ENCODE measurements at places on chromosomes 6 and 20. TPM values are rescaled to one million over a fixed set of nuclear protein-coding genes. Genes with fewer than 3 reads are reported as not detected.

Gene ANKRD66
- total RNA-seq, result not detected

Gene TSPO2
- not detected for total RNA-seq

Gene PGC
- not detected for total RNA-seq

Gene SCRT2
- total RNA-seq, result not detected

Gene FOXC1
- total RNA-seq, result not detected

Gene LPA
- total RNA-seq, result not detected

- H3K4me3 ChIP-seq, result no peak overlapping the region
- H3K27ac ChIP-seq, result no peak overlapping the region
- no peaks in the 10 kb centered on the region for H3K27me3 ChIP-seq
- H3K36me3 ChIP-seq, result no peaks in the 10 kb centered on the region
- no peak for DNase-seq
Measured at GRCh38 chr6:1143655-1144054, 168.2 kb upstream of the FOXQ1 start.

GRCh38 chr20:16451001-16451400, 122.2 kb downstream of the KIF16B start:
- DNase-seq, result no peak
- no peak overlapping the region for H3K27ac ChIP-seq
- no peaks in the 10 kb centered on the region for H3K27me3 ChIP-seq
- H3K4me3 ChIP-seq, result no peak overlapping the region
- no peaks in the 10 kb centered on the region for H3K36me3 ChIP-seq

GRCh38 chr6:104813552-104813951, 46.2 kb downstream of the HACE1 start:
- H3K36me3 ChIP-seq, result no peaks in the 10 kb centered on the region
- no peak for DNase-seq
- H3K4me3 ChIP-seq, result no peak overlapping the region
- H3K27ac ChIP-seq, result no peak overlapping the region
- H3K4me1 ChIP-seq, result peaks cover 16% of the 10 kb centered on the region

GRCh38 chr6:114740547-114740946, 397.7 kb upstream of the HS3ST5 start:
- DNase-seq, result no peak
- no peaks in the 10 kb centered on the region for H3K36me3 ChIP-seq
- H3K27me3 ChIP-seq, result no peaks in the 10 kb centered on the region
- no peaks in the 10 kb centered on the region for H3K4me1 ChIP-seq

- no peaks in the 10 kb centered on the region for H3K36me3 ChIP-seq
- H3K27me3 ChIP-seq, result peaks cover 4% of the 10 kb centered on the region
- H3K27ac ChIP-seq, result no peak overlapping the region
Measured at GRCh38 chr20:57080796-57081195, 185.6 kb downstream of the BMP7 start.

DNA sequence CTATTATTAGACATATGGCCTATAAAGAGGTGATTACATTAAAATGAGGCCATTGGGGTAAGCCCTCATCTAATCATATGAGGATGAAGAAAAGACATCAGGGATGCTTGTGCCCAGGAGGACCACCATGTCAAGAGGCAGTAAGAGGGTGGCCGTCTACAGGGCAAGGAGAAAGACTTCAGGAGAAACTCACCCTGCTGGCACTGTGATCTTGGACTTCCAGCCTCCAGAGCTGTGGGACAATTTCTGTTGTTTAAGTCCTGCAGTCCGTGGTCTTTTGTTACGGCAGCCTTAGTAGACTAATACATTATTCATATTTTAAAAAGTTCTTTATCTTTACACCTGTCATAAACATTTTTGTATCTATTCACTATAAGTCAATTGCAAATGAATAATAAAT, 290.0 kb downstream of the PRL start:
- H3K27ac ChIP-seq, result no peak overlapping the region
- H3K4me1 ChIP-seq, result no peaks in the 10 kb centered on the region

GRCh38 chr6:37218061-37218460, 39.5 kb upstream of the TBC1D22B start:
- DNase-seq, result no peak
- H3K4me1 ChIP-seq, result peaks cover 13% of the 10 kb centered on the region
- H3K27me3 ChIP-seq, result no peaks in the 10 kb centered on the region
- H3K4me3 ChIP-seq, result no peak overlapping the region
- H3K27ac ChIP-seq, result no peak overlapping the region

DNA sequence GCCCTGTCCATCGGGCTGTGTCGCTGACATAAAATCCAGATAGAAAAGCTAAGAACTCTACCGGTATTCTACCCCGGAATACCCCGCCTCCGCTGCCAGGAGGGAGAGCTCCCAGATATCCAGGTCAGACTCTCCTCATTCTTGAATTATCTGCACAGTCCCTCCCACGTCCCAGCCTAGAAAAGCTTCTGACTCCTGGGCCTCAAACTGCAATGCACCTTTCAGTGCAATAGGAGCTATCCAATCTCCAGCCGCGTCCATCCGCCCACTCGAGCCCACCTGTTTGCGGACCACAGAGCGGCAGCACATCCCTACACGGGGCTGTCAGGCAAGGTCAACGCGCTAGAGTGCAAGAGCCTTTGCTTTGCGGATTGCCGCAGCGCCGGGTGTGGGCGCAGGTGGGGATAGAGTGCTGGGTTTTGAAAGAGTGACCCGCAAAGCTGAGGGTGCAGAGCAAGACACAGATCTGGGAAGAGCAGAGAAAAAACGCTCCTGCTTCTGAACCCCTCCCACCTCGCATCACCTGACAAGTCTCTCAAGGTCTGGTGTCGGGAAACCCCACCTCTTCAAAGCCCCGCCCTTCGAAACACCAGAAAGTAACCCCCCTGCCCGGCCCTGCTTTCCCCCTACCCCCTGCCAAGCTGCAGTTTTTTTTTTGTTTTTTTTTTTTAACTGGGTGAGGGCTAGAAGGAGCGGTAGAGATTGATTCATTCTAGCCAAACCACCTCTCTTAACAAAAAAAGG, 1.3 kb downstream of the TAPBP start:
- peaks cover 7% of the 10 kb centered on the region for H3K36me3 ChIP-seq
- H3K27ac ChIP-seq, result peak overlapping the region; percentile 86
- peak; percentile 89 for DNase-seq
- peaks cover 31% of the 10 kb centered on the region for H3K4me1 ChIP-seq
- peak overlapping the region; percentile 96 for H3K4me3 ChIP-seq

- H3K4me1 ChIP-seq, result no peaks in the 10 kb centered on the region
- no peak for DNase-seq
- H3K4me3 ChIP-seq, result no peak overlapping the region
Measured at GRCh38 chr6:128067446-128068118, 166.7 kb upstream of the THEMIS start.

DNA sequence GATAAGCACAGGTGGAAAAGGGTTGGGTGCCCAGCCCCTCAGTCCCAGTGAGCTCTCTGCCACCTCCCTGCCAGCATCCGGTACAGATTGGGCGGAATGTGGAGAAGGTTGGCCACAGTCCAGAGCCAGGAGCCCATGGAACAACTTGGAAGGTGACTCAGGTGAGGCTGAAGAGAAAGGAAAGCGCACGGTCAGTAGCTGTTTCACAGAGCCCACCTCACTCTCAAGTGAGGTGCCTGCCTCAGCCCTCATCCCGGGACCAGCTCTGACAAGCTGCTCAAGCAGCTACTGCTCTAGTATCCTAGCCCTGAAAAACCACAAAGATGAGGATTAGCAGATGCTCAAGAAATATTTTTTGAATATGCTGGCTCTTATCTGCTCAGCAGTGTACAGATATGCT, 1.1 kb upstream of the MMP24OS start:
- H3K36me3 ChIP-seq, result peaks cover 20% of the 10 kb centered on the region
- H3K27ac ChIP-seq, result no peak overlapping the region
- no peak overlapping the region for H3K4me3 ChIP-seq

DNA sequence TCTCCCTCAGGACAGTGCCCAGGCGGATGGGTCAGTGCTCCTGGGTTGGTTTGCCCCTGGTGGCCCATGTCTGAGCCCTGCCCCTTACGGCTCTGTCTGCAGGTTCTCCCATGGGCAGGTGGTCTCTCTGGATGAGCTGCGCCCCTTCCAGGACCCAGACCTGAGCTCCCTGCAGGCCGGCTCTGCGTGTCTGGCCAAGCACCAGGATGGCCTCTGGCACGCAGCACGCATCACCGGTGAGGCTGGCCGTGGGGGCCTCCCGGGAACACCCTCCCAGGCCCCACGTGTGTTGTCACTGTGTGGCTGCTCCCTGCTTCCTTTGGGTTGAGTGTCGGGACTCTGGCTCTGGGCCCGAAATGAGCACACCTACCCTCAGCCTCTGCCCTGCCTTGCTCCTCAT, 3.3 kb upstream of the LIME1 start:
- H3K4me1 ChIP-seq, result peaks cover 19% of the 10 kb centered on the region
- no peaks in the 10 kb centered on the region for H3K27me3 ChIP-seq
- no peaks in the 10 kb centered on the region for H3K36me3 ChIP-seq
- H3K4me3 ChIP-seq, result no peak overlapping the region
- no peak for DNase-seq

DNA sequence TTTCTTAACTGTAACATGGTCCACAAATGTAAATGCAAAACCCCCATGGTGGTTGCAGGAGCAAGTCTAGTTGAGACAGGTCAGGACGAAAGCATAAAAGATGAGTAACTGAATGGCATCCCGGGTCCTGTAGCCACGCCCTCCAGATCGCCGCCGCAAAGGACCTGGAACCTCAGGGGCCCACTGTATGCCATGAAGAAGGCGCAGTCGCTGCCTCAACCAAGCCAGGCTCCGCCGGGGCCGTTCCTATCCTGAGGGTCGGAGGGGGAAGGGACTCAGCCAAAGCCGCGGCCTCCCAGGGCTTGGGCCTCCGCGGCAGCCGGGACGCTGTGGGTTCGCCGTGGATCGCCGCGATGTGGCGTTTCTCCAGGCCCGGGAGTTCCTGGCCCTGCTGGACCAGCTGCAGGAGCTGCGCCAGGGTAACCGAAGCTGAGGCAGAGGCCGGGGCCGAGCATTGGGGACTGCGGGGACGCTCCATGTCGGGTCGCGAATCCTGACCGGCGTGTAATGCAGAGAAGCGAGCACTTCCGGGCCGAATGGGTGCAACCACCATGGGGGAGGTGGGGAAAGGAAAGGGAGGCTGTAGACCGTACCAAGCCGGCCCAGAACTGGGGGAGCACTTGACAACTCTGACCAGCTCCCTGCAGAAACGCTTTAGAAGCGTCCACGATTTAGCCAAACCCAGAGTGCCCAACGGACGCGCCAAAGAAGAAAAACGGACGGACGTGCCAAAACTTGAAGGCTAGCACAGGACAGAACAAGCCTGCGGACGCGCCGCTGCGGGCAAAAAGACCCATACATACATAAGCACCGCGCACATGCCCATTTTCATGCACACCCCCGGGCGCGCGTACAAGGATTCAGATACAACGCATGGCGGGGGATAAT, 11.1 kb downstream of the RPL7L1 start:
- peaks cover 59% of the 10 kb centered on the region for H3K4me1 ChIP-seq
- peak overlapping the region; percentile 72 for H3K4me3 ChIP-seq
- peak overlapping the region; percentile 91 for H3K27ac ChIP-seq

All from Karpas-422 (cell line).